ENCODE measurements at places on chromosomes 1 and 21.

DNA sequence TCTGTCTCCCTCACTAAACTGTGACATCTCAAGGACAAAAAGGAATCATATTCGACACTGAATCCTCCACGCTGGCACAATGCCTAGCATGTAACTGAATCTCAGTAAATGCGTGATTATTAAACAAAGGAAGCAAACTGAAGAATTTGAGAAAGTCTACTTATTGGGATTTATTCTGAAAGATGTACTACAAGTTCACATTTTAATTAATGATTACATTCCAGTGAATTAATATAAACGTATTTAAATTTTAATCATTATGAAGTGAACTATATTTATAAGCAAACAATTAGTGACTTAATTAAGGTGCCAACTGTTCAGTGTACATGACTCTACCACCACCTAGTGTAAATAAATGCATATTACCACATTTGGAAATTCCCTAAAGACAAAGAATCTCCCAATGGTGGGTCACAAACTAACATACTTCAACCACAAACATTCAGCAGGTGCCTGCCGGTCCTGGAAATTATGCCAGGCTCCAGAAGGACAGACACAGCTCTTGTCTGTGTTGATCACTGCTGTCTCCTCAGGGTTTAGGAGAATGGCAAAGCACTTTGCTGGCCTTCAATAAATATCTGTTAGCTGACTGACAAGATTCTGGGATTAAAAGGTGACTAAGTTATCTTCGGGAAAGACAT is 56.3 kb downstream of the SMYD3 start:
- DNase-seq: no peak

DNA sequence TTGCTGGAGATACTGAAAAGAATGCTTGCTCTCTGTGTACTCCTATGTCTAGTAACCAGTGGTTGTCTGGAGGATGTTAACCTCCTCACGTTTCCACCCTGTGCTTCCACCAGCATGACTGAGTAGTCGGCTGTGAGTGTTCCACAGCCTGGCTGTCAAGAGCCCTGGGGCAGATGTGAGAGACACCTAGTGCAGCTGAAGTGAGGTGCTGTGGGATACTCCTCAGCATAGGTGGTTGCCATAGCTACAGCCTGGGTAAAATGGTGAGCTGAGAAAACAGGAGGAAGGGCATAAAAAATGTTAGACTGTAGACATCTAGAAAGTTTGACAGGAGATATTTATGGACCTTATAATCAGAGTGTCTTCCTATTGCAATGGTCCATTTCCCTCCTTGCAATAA is 15.8 kb downstream of the IVL start:
- DNase-seq: no peak

DNA sequence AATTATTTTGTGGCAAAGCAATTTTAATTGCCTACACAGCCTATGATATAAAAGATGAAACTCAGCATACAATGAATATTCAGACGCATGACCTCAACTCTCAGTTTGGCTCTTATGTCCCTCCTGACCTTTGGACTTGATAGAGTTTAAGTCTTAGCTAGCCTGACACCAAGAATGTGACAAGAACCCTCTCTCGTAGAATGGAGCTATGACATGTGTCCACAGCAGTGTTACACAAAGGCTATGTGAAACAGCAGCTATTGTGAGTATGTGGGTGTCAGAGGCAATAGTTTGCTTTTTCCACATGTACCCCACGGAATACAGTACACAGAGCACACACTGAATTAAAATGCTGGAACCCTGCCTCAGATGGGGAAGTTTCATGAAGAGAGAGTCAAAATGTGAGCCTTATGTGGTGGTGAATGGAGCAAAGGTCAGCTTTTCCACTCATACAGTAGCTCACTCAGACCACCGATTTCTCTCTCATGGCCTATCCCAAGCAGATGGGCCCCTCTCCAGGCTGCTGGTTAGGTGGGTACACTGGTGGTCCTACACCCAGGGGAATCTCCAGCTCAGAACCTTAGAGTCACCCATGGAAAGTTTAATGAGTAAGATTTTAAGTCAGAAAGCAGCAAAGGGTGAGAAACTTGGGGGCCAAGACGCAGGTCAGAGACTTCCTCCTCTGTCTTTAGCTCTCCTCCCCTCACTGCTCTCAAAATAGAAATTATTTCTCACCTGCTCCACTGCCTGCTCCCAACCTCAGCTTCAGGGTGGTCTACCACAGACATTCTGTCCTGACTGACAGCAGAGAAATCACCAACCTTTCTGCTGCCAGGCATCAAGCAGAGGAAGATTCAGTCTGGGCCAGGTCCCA is 10.1 kb upstream of the XCL2 start:
- no peak for DNase-seq

DNA sequence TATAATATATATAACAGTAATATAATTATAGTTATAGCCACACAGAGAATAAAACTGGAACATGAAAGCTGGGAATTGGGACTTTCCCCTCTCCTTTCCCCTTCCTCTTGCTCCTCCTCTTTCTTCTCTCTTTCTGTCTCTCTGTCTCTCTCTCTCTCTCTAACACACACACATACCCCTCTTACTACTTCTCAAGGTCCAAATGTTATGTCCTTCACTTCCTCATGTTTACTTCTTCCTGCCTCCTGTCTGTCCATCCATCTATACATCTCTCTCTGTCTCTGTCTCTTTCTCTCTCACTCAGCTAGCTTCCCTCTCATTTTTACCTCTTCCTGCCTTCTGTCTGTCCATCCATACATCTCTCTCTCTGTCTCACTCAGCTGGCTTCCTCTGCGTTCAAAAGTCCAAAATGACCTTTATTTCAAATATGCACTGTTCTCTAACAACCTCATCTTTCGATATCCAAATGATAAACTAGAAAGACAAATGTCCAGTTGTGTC is 261.1 kb downstream of the SIPA1L2 start:
- DNase-seq: no peak

- DNase-seq: no peak
Observed at GRCh38 chr1:53731779-53732305, 7.1 kb downstream of the GLIS1 start.

- no peak for DNase-seq
Observed at GRCh38 chr1:93571623-93572310, 109.9 kb downstream of the BCAR3 start.

DNA sequence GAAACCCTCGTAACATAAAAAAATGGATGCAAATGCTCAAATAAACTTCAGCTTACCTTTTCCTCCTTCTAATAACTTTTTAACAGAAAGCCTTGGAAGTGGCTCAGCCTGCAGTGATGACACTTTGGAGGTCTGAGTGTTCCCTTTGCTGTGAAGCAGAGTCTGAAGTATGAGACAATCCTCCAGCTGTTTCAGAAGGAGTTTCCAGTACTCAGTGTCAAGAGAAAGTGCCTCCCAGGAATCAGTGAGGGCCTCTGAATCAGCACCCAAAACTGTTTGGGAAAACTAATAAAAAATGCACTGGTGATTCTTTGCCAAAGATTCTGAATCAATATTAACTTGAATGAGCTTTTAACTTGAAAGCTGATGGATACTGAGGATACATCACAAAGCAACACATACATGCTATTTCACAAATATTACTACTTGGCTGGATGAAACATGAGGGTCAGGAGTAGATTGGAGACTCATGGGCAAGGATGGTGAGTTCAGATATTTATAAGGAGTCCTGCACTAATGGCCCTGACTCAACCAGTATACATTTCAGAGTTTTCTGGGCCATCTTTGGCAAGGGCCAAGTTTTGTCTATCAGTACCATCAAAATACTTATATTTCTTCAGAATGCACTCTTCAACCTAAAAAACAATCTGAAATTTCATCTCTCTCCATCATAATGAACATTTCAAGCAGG is 77.0 kb downstream of the IARS2 start:
- DNase-seq: no peak

DNA sequence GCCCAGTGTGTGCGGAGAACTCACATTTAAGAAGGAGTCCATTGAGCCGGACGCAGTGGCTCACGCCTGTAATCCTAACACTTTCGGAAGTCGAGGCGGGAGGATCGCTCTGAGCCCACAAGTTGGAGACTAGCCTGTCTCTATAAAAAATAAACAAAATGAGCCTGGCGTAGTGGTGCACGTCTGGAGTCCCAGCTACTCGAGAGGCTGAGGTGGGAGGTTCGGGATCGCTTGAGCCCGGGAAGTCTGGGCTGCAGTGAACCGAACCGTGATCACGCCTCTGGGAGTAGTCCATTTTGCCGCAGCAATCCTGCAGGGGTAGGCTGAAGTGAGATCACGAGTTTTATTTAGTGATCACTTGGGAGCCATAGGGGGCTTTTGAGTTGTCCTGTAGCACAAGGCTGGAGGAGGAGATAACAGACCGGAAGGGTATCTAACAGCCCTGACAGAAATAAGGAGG is 497 bp upstream of the FUCA1 start:
- no peak for DNase-seq

GRCh38 chr1:201636510-201636971 is 97.6 kb downstream of the NAV1 start:
- no peak for DNase-seq

- DNase-seq: no peak
Observed at GRCh38 chr1:14999441-14999840, 154.1 kb upstream of the TMEM51 start.

GRCh38 chr21:35768187-35768586 is 292.1 kb downstream of the SETD4 start:
- no peak for DNase-seq

DNA sequence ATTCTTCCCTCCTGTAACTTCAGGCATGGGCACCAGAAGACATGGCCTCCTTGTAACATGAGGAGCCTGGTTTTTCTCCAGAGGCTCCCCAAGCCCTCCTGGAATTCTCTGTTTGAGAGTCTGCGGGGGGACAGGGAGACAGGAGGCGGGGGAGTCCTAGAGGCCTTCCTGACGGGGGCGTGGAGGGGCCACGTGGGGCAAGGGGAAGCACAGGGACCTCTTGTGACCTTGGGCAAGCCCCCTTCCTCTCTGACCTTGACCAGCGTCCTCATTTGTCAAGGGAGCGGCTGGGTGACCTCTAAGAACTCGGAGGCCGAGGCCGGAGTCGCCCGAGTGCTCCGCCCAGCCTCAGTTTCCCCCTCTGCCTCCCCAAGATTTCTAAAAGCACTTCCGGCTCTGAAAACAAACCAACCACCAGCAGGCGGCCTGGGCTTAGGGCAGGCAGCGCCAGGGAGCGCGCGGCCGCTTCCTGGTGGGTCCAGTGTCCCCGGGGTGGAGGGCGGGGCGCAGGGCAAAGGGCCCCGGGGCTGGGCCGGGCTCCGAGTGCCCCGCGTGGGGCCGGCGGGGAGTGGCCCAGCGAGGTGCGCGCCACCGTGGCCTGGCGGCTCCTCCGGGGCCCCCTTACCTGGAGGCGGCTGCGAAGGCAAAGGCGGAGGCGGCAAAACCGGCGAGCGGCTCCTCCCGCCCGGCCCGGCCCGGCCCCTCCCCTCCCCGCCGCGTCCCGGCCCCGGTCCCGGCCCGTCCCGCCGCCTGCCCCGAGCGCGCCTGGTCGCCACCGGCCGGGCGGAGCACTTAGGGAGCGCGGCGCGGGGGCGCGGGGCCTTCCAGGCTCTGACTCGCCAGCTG is at the start of gene TMCO4:
TSS of gene TMCO4 (minus strand) at position 687 of the 846 bp plus-strand sequence. CDS start 19,158 bp downstream, outside the sequence.
- peak; percentile 43 for DNase-seq

DNA sequence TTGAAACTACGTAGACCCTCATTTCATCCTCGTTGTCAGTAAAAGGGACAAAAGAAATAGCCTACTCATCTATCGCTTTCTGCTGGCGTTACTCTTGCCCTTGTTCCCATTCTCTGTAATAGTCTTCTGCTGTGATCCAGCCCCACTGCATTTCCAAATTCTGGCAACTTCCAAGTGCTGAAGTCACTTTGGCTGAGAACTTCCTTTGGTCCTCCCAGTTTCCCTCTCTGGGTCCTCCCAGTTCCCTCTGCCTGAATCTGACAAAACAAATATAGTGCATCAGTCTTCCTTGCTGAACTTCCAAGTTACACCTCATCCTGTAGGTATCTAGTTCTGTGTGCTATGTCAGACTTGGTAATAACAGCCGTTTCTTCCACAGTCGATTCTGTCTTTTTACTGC is 47.0 kb upstream of the PLA2G4A start:
- DNase-seq: no peak

DNA sequence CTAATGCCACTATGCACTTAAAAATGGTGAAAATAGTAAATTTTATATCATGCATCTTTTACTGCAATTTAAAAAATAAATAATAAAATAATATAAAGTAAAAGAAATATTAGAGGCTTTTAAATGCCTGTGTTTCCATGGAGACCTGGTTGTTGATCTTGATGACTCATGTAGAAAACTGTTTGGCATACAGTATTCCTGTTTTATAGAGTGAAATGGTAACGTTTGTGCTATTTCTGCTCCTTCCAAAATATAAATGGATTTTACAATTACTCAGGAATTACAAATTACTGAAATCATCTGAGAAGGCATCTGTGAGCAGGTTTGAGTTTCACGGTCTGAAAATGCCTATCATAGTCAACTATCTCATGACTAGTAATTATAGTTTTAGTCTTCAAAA is 98.4 kb upstream of the USP25 start:
- no peak for DNase-seq

- DNase-seq: no peak
Observed at GRCh38 chr21:38645282-38645681, 147.0 kb upstream of the ERG start.

Data from CD14-positive monocyte (primary cell).